Effector CD8-positive, alpha-beta T cell (primary cell): ENCODE measurements at places on chromosomes 2 and 18.

DNA sequence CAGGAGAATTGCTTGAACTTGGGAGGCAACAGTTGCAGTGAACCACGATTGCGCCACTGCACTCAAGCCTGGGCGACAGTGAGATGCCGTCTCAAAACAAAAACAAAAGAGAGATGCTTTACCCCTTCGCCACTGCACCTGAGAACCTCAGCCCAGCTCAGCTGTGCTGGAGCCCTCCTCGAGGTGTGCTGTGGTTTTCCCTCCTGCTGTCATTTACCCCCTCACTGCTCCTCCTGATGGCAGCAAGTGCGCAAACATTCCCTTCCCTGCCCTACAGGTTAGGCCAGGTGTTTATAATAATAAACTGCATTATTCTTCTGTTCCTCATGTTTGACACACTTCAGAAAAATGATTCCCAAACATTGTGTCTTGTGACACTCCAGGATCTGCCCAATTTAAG is 8.4 kb downstream of the FBXO36 start:
- no peak for DNase-seq

GRCh38 chr2:241671457-241672240 is 15.0 kb downstream of the DTYMK start:
- no peak for DNase-seq

GRCh38 chr2:190838492-190838910 is 42.1 kb upstream of the GLS start:
- DNase-seq: no peak

- no peak for DNase-seq
Observed at GRCh38 chr18:23266717-23267446, 131.6 kb downstream of the CABLES1 start.

- DNase-seq: no peak
Observed at GRCh38 chr18:24586662-24587360, 126.4 kb downstream of the HRH4 start.
